ENCODE measurements at places on chromosomes 11 and 22. TPM values are rescaled to one million over a fixed set of nuclear protein-coding genes. Genes with fewer than 3 reads are reported as not detected.
A peak's percentile ranks its signal among the peaks of the same experiment; 100 is the strongest.

- no peaks in the 10 kb centered on the region for H3K36me3 ChIP-seq
- H3K4me1 ChIP-seq = no peaks in the 10 kb centered on the region
- no peak for DNase-seq
- H3K27me3 ChIP-seq = peaks cover 6% of the 10 kb centered on the region
- H3K27ac ChIP-seq = no peak overlapping the region
These were observed 3.2 kb upstream of the KRTAP5-10 start for GRCh38 chr11:71562120-71562519.

CCS gene
- 21.4 TPM for total RNA-seq

SHANK2 gene
- 1.6 TPM for total RNA-seq

DNA sequence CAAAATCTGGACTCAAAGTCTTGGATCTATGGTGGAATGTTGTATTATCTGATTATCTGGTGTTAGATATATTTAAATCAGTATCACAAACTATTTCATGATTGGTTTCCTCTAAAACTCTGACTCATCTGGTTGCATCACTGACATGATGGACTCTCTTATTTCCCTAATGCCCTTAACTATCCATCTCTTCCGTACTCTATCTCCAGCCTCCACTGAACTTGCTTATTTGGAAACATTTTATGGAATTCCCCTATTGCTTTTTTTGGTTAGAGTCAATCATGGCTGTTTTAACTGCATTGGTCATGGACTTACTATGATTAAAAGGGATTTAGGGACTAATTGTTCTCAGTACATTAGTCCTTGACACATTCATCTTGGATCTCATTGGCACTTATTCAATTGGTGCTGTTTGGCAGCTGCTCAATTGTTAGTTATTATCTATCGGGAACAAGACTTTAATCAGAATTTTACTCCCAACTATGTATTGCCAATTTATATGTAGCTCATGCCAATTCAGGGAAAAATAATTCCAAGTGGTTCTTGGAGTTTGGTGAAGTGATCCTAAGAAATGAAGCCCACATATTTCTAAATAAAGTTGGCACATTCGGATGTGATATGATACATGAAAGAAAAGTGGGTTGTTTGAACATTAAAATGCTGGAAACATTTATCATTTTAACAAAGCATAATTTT, 942.0 kb upstream of the CCDC90B start:
- H3K27ac ChIP-seq = no peak overlapping the region
- H3K4me1 ChIP-seq = no peaks in the 10 kb centered on the region
- DNase-seq = no peak
- H3K4me3 ChIP-seq = no peak overlapping the region

- DNase-seq = no peak
- no peak overlapping the region for H3K27ac ChIP-seq
- H3K27me3 ChIP-seq = no peaks in the 10 kb centered on the region
- no peak overlapping the region for H3K4me3 ChIP-seq
- no peaks in the 10 kb centered on the region for H3K36me3 ChIP-seq
These were observed 1289.4 kb downstream of the FAM181B start for GRCh38 chr11:81444297-81444696.

- H3K27ac ChIP-seq = no peak overlapping the region
- peaks cover 7% of the 10 kb centered on the region for H3K4me1 ChIP-seq
- no peaks in the 10 kb centered on the region for H3K36me3 ChIP-seq
- no peak overlapping the region for H3K4me3 ChIP-seq
- H3K27me3 ChIP-seq = no peaks in the 10 kb centered on the region
These were observed 52.8 kb upstream of the ANO1 start for GRCh38 chr11:70025308-70025707.

NPAS4 gene
- under 0.01 TPM for total RNA-seq

MEI1 gene
- total RNA-seq = 1.1 TPM

- no peaks in the 10 kb centered on the region for H3K36me3 ChIP-seq
- no peak overlapping the region for H3K4me3 ChIP-seq
- H3K27me3 ChIP-seq = no peaks in the 10 kb centered on the region
- DNase-seq = no peak
- no peaks in the 10 kb centered on the region for H3K4me1 ChIP-seq
These were observed 921.3 kb downstream of the METTL15 start for GRCh38 chr11:29029452-29029851.

CRYBB2 gene
- total RNA-seq = not detected

- no peak for DNase-seq
- H3K27ac ChIP-seq = no peak overlapping the region
- H3K4me1 ChIP-seq = no peaks in the 10 kb centered on the region
- peaks cover 24% of the 10 kb centered on the region for H3K27me3 ChIP-seq
These were observed 5.8 kb upstream of the CEP295 start for GRCh38 chr11:93655581-93656255.

DNA sequence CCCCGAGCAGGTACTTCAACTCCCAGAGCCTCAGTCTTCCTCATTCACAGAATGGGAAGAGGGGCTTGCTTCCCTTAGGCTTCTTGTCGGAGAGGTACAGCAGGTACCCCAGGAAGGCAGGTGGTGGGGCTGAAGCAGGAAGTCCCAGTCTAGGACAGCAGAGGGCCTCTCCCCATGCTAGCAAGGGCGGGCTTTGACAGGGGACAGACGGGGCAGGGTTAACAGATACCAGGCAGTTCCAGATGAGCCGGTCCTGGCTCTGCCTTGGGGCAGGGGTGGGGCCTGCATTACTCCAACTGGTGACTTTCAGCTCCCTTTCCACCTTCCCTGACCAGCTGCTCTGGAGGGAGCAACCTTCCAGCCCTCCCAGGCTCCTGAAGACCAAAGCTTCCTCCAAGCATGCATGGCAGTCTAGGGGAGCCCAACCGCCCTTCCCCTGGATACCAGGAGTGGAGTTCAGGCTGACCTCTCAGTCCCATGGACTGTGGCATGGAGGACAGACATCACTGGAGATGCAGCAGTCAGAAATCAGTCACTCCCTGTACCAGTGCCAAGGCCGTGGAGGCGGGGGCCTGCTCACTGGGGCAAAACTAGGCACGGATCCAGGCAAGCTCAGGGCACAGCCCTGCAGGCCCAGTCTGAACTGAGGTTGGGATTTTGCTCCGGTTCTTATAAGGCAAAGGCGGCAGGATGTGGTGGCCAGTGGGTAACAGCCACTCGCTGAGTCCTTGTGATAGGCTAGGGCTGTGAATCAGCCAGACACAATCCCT, 60.5 kb downstream of the NAT10 start:
- DNase-seq = no peak
- no peaks in the 10 kb centered on the region for H3K36me3 ChIP-seq
- no peak overlapping the region for H3K4me3 ChIP-seq
- H3K27ac ChIP-seq = no peak overlapping the region
- H3K27me3 ChIP-seq = peaks cover 4% of the 10 kb centered on the region

DNA sequence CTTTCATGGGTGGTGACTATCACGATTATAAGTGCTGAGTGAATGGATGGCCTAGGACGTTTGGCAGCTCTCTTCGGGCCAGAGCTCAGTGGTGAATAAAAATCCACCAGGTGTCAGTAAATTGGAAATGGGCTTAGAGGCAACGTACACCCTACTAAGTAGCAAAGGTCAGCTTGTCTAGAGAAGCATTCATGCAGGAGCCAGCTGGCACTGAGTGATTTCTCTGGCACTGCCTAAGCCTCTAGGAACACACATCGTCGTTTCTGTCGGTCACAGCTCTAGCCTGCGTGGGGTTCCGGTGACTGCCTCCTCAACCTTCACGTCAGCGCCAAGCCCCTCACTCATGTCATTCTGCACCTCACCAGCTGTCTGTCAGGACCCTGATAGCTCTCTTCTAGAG, 192.4 kb upstream of the NTM start:
- H3K4me3 ChIP-seq = no peak overlapping the region
- no peak overlapping the region for H3K27ac ChIP-seq
- H3K4me1 ChIP-seq = no peaks in the 10 kb centered on the region
- H3K27me3 ChIP-seq = peaks cover 15% of the 10 kb centered on the region
- no peak for DNase-seq
- H3K36me3 ChIP-seq = no peaks in the 10 kb centered on the region

- peaks cover 44% of the 10 kb centered on the region for H3K4me1 ChIP-seq
- no peak overlapping the region for H3K4me3 ChIP-seq
- peak overlapping the region; percentile 62 for H3K27ac ChIP-seq
These were observed 21.5 kb downstream of the CYTH4 start for GRCh38 chr22:37303821-37304274.

DNA sequence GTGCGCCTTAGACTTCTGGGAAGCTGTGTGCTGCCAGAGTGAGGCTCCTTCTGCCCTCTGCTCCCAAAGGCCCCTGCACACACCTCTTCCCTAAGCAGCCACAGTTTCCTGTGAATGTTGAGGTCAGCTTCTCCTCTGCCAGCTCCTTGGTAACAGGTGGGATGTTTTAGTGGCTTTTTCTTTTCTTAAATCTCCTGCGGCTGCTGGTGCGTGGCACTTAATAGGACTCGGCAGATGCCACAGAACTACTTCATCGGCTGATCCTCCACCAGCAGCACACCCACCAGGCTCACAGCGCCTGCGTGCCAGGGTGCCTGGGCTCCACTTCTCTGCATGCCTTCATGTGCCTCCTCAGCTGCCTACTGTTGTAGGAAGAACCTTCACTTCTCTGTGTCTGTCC, 87.8 kb downstream of the RCN1 start:
- H3K4me1 ChIP-seq = no peaks in the 10 kb centered on the region
- H3K27ac ChIP-seq = no peak overlapping the region
- H3K4me3 ChIP-seq = no peak overlapping the region
- no peaks in the 10 kb centered on the region for H3K36me3 ChIP-seq
- peaks cover 24% of the 10 kb centered on the region for H3K27me3 ChIP-seq

NRGN gene
- total RNA-seq = 0.83 TPM

DNA sequence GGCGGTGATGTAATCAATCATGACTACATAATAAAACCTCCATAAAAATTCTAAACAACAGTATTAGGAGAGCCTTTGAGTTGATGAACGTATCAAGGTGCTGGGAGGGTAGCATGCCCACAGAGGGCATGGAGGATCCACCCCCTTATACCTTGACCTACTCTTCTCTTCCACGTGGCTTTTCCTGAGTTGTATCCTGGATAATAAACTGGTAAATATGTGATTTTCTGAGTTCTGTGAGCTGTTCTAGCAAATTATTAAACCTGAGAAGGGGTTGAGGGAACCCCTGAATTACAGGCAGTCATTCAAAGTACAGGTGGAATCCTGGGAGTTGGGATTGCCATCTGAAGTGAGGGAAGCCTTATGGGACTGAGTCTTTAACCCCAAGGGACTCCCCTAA, 446.9 kb downstream of the DYNC2H1 start:
- no peak overlapping the region for H3K27ac ChIP-seq
- no peaks in the 10 kb centered on the region for H3K4me1 ChIP-seq
- no peaks in the 10 kb centered on the region for H3K36me3 ChIP-seq
- DNase-seq = no peak
- H3K4me3 ChIP-seq = no peak overlapping the region

DNA sequence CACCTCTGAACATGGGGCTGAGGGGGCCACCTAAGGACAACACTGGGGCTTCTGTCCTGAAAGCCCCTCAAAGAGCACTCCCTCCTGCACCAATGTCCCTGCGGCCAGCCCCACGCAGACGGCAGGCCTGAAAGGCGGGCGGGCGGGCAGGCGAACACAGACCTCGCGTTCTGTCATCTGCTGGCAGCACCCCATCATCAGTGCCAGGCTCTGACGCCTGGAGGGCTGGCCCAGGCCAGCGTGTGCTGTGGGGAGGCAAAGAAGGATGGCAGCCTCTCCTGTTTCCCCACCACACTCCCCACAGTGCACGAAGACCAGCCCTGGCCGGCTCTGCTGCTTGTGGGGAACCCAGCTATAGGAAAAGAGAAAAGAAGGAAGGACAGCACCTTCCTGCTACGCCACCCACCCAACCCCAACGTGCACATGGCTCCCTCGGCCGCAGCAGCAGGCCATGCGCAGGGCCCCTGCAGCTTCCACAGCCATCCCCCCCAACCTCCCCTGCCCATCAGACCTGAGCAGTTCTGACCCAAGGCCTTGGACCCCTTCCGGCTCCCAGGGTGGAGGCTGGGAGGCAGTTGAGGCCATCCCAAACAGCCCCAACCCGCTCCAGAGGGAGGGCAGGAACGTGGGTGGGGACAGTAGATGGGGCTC, 3.5 kb downstream of the SBF1 start:
- no peaks in the 10 kb centered on the region for H3K27me3 ChIP-seq
- no peak overlapping the region for H3K27ac ChIP-seq
- H3K36me3 ChIP-seq = peaks cover 18% of the 10 kb centered on the region
- no peak overlapping the region for H3K4me3 ChIP-seq
- H3K4me1 ChIP-seq = peaks cover 25% of the 10 kb centered on the region
- DNase-seq = no peak

DNA sequence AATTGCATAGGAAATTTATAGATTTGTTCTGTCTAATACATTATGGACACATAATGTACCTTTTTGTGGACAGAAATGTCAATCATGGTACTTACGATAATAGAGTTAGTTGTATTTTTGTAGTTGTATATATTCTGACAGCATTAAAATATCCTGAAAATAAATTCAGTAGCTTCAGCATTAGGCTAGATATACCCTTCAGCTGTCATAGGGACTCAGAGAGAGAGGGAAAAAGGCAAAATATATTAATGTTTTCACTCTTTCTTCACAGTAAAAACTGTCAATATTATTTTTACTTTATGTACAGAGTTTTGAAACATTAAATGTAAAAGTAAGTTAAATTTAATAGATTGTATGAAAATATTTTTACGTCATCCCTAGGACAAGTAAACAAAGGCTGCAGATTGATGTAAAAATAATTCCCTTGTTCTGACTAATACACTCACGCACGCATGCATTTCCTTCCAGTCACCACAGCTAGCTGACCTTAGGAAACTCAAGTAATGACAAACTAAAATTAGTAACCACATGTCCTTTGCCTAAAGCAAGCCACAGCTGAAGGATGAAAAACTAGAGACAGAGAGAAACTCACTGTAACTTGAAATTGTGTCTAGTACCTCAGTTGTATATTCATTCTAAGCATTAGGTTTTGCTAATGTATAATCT, 104.7 kb upstream of the CARD18 start:
- DNase-seq = peak; percentile 98
- H3K36me3 ChIP-seq = no peaks in the 10 kb centered on the region
- H3K27ac ChIP-seq = peak overlapping the region; percentile 65
- no peaks in the 10 kb centered on the region for H3K4me1 ChIP-seq
- no peak overlapping the region for H3K4me3 ChIP-seq
- H3K27me3 ChIP-seq = no peaks in the 10 kb centered on the region

DNA sequence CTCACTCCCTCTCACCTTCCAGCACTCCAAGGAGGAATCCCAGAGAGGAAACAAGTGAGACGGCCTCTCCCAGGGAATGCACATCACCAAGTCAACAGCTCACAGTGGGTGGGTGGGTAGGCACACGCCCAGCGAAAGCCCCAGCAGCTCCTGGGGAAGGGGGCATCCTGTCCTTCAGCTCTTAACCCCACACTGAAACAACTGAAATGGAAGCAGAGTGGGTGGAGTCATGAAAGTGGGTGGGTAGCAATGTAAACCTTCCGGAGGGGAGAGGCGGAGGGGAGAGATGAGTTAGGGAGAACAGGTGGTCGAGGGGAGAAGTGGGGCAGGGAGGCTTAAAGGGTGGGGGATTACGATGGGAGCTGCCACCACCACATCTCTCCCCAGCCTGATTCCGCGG, 5.4 kb downstream of the MCHR1 start:
- H3K4me3 ChIP-seq = no peak overlapping the region
- H3K27ac ChIP-seq = no peak overlapping the region
- no peaks in the 10 kb centered on the region for H3K36me3 ChIP-seq
